ENCODE measurements at places on chromosomes 7 and 10.
A peak's percentile ranks its signal among the peaks of the same experiment; 100 is the strongest.

GRCh38 chr10:117472872-117473271 lies 69.7 kb upstream of the EMX2 start:
- no peak for DNase-seq

- no peak for DNase-seq
These were observed 25.2 kb upstream of the IMMP2L start for GRCh38 chr7:111587410-111588064.

- no peak for DNase-seq
These were observed 166.9 kb downstream of the PAXIP1 start for GRCh38 chr7:154836021-154836448.

DNA sequence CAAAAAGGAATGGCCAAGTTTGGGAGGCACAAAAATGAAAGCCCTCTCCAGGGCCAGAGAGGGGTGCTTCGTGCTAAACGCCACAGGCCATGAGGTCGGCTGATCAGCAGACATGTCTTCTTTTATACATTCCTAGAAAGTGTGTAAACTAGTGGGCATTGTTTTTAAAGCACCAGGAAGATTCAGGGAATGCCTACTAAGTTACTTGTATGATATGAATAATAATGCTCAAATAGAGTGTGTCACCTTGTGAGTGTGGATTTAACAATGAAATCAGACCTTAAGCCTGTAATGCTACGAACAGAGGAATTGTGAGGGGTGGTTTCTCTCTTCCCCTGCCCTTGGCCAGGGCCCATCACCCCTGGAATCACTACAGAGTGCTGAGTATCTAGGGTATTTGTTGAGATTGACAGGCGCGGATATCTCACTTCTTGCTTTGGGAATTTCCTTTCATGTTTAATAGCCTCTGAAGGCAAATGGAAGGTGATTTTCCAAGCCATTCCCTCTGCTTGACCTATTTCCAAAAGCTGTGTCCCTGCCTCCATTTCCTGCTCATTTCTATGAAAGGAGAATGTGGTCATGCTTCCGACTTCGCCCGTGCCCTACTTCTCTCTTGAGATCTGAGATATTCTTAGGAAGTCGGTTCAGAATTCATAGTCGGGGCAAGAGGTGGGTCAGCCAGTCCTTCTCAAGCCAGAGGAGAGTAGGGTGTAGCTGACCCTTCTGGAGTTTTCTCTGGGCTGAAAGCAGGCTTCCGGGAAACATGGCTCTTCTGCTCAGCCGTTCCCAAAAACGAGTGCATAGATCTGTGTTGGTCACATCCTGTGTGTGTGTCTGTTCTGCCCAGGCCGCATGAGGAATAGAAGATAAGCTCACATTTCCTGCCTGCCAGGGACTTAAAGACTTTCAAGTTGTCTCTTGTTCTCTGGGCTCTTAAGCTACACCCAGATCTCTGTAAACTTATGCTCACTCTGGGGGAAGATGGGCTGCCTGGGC lies 167.8 kb upstream of the ITGB1 start:
- DNase-seq = no peak

DNA sequence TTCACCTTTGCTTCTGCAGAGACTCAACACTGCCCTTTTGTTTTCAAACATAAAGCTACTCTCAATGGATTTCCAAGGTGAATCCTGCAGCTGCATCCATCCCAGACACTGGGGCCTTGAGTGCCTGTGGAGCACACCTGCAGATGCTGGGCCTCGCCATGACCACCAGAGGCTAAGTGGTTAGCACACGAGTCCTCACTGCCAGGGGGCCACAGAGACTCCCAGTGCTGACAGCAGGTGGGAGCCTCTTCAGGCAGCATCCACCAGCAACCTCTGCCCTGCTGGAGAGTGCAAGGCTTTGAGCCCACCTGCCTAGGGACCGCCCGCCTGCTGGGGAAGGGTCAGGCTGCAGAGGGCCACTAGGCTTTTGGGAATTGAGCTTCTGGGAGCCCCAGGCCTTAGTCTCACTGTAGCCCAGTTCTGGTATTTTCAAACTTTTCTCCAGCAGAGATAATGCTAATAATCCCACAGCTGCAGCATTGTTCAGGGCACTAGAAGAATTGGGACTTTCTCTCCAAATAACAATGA lies 9.4 kb upstream of the HPS1 start:
- DNase-seq = no peak

DNA sequence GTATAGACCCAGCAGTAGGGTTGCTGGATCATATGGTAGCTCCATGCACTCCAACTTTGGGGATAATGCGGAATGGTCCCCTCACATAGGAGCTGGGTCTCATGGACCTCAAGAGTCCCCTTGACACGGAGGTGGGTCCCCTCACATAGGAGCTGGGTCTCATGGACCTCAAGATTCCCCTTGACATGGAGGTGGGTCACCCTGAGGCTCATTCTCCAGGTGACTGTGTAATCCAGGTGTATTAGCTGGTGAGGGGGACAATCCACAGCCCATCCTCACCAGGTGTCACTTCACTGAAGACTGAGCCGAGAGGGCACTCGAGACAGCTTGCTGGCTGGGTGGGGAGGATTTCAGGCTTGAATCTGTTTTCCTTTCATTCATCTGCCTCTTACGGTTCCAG lies 121.9 kb downstream of the PTPN20 start:
- no peak for DNase-seq

GRCh38 chr10:77592946-77593636 lies 44.5 kb downstream of the KCNMA1 start:
- peak; percentile 87 for DNase-seq

DNA sequence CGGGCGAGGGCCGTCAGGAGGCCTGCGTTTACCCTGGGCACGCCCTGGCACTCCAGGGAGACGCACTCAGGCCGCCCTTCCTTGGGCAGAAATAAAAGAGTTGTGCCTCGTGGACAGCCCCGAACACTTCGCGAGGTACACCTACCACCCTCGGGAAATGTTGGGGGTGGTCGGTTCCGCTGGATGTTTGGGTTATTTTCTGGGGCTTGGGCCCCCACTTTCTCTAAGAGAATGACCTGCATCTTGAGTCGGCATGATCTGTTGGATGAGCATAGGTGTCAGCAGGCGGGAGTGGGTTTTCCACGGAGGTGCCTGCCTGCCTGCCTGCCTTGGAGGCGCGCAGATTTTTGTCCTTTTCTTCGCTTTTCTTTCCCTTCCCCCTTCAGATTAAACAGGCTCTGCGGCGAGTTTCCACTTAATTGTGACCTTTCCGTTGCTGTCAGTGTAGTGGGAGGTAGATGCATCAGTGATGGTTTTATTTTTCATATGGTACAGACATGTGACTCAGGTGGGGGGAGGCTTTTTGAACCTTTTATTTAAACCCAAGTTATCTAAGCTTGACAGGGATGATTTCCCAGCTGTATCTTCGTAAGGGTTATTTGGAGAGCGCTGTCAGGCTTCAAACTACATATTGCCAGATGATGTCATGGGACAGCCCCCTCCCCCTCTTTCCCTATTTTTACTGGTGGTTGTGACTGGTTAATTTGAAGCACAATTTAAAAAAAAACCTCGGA lies 661 bp downstream of the HECTD2 start:
- DNase-seq = peak; percentile 66

DNA sequence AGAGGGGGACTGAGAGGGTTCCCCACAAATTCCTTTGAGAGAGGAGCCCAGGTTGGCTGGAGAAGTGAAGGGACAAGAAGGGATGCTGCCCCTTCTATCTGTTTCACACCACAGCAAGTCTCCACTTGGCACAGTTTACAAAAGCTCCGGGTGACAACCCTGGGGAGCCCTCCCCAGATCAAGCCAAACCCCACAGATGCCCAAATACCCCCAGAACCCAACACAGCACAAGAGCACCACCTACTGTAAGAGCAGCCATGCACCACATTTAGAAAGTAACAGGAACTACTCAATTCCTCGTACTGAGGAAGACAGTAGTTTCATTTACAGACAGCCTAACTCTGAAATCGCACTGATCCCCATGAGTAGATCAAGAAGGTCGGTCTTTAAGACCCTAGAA lies 67.8 kb upstream of the ATP6V0A4 start:
- DNase-seq = no peak

DNA sequence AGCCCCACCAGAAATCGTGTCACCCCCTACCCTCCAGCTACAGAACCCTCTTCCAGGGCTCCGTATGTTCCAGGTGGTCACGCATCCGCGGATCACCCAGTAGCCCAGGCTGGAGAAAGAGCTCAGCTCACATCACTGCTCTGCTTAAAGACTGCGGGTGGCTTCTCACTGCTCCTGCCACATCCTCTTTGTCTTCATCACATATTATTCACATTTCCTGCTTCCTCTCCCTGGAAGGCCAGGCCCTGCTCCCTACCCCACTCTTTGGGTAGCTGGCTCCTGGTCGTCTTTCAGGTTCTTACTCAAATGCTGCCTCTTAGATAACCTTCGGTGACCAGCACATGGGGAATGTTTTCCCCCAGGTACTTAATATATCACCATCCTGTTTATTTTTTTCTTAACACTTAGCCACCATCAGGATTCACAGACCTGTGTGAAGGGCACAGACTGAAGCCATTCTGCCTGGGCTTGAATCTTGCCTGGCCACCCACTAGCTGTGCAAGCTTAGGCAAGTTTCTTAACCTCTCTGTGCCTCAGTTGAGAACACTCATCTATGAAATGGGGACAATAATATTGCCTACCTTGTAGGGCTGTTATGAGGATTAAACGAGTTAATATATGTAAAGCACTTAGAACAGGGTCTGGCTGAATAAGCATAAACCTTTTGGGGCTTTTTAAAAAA lies 307.8 kb downstream of the PRPF18 start:
- DNase-seq = no peak

- no peak for DNase-seq
These were observed 299.0 kb upstream of the MBL2 start for GRCh38 chr10:53071505-53072125.

DNA sequence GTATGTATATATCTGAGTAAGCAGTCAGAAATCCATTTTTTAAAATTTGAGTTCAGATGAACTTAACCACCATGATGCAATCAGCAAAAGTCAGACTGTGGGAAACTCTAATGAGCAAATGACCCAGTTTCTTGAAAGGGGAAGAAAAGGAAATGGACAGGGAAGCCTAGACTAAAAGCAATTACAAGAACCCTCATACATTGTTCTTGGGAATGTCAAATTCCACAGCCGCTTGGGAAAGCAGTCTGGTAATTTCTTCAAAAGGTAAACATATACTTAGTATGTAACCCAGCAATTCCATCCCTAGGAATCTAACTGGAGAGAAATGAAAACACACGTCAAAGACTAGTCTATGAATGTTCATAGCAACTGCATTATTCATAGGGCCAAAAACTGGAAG lies 16.4 kb upstream of the FOXK1 start:
- peak; percentile 46 for DNase-seq

DNA sequence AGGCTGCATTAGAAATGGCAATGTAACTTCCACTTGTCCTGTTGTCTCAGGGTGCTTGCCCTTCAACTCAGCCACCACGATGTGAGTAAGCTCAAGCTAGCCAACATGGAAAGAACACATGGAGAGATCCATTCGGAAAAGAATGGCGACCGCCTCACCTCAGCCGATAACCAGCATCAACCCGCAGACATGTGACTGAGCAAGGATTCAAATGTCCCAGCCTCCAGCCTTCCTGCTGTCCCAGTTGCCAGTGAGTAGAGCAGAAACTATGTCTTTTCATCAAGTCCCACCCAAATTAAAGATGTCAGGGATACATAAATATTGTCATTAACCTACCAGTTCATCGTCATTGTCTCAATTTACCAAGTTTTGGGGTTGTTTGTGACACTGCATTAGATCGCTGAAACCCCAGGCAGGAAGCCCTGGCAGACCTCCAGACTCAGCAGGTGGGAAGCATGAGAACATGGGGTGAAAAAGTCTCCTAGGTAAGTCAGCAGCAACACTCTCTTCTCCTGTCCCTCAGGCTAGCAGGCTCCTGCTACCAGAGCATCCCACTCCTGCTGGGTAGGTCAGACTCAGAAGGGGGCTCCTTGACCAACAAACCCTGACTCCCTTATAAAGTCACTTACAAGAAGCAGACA lies 67.0 kb downstream of the OSBPL3 start:
- no peak for DNase-seq

GRCh38 chr10:88080213-88080612 lies 216.8 kb downstream of the PTEN start:
- DNase-seq = no peak

GRCh38 chr7:123557016-123557397 lies 611 bp downstream of the NDUFA5 start:
- no peak for DNase-seq

GRCh38 chr10:108167766-108168165 lies 1003.3 kb upstream of the SORCS1 start:
- DNase-seq = no peak

- DNase-seq = peak; percentile 84
These were observed 3.2 kb downstream of the ZNF316 start for GRCh38 chr7:6640246-6640721.

GRCh38 chr7:116495736-116496135 lies 3.8 kb upstream of the CAV2 start:
- DNase-seq = no peak

DNA sequence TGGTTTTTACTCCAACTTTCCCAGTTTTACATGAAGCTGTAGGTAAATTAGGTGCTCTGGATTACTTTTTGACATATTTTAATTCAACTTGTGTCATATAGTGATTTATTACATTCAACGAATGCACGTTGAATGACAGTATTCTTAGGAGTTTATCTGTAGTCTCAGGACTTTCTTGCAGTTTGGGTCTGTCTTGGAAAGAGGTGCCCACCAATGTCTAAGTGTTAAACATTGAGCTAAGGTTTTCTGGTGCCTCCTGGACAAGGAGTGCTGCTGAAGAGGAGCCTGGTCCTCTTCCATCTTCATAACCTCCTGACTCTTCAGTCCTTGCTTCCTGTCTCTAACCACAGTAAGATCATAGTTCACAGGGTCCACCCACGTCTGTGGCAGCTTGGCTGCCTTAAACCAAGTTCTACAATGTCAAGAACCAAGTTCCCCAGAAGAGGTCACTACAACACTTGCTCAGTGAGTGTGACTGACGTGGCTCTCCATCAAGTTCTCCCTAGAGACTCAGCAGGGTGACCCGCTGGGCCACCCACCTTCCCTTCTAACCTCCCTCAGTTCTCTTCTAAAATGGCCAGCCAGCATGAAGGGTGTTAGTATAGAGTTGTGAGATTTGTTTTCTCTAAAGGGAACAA lies 6.1 kb downstream of the NPY start:
- peak; percentile 87 for DNase-seq

- DNase-seq = no peak
These were observed 307.7 kb upstream of the NFE2L3 start for GRCh38 chr7:25844102-25844870.

DNA sequence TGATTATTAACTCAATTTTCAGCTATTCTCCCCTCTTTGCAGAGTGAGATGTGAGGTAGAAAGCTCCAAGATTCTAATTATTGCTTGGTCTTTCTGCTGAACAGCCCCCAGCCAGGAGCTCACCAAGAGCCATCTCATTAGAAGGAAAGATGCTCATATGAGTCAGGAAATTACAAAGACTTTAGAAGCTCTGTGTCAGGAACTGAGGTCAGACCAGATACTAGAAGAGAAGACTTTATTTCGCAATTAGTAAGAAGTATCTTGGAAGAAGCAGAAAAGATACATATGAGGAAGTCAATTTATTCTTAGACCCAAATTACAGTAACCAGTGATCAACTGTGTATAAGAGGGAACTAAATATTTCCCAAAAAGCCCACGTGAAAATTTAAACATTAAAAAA lies 626.9 kb downstream of the ZWINT start:
- peak; percentile 3 for DNase-seq
